ENCODE measurements at places on chromosomes 2 and 18.

DNA sequence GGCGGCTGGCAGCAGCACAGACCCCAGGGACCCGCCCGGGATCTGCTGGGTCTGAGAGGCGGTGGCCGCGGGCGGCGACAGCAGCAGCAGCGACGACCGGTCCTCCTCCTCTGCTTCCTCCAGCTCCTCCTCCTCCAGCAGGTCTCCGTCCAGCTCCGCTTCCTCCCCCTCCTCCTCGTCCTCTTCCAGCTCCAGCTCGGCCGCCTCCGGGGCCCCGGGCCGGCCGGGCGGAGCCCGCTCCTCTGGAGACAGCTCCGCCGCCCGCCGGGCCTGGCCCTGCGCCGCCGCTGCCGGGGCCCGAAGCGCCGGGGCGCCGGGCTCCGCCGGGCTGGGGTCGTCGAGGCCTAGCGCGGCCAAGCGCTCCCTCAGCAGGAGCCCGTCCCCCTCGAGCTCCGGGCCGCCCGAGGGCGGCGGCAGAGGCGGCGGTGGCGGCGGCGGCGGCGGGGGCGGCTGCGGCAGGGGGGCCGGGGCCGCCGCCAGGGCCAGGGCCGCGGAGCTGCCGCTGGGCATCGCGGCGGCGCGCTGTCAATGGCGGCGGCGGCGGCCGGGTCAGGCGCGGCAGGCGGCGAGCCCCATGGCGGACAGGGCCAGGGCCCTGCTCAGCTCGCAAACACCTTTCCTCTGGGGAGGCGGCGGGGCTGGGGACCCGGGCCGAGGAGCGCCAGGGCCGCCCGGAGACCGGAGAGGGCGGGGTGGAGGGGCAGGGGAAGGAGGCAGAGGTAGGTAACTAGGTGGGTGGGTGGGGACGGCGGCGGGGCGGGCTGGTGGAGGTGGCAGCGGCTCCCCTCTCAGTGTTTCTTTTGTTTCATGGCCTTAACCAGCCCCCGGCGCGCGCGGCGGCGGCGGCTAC is 445 bp downstream of the MEX3C start:
- DNase-seq, result peak; percentile 28

GRCh38 chr2:140585016-140585415 is 1545.8 kb downstream of the LRP1B start:
- DNase-seq, result no peak

DNA sequence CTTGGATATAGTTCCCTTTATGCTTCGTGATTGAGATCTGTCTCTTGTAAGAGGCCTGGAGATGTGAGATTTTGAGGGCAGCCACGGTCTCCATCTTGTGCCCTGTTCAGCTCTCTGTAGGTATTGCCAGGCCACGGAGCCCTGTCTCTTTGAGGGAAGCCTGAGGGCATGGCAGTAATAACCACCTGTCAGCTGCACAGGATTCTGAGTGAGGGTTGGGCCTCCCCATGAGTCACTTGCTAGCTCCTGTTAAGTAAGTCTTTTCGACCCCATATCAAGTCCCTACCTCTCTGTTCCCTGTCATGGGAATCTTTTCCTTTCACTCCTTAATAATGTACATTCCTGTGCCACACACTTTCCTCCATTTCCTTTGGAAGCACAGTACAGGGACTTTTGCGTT is 20.4 kb downstream of the LYPD6B start:
- no peak for DNase-seq

GRCh38 chr18:63604791-63605567 is 17.8 kb downstream of the SERPINB13 start:
- DNase-seq, result no peak

DNA sequence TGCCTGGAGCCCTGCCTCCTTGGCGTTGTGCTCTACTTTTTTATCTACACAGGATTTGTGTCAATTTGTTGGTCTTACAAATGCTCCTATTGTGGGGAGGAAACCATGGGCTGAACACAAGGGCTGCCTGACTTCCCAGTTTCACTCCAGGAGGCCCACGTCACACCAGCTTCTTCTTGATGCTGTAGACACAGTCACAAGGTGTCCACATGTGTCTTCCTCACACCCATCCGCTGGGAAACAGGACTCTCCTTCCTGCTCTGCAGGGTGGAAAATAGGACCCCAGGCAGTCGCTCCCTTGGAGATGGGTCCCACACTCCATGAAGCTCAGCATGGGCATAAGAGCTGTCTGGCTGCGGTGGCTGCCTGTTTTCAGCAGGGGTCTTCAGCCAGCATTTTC is 468.2 kb downstream of the EPHA4 start:
- DNase-seq, result no peak

DNA sequence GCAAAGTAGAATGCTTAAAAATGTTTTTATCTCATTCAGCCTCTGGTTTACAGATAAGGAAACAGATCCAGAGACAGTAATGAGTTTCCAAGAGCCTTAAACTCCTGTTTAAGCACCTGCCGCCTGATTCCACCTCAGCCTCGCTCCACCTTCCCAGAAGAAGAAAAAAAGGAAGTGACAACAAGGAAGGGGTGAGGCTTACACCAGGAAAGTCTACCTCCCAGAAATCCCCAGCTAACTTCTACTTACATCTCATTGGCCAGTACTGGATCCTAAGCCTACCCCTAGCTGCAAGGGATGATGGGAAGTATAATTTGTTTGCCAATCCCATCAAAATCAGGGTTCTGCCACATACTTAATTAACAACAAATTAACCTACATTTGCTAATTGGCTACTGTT is 15.3 kb upstream of the ARID5A start:
- DNase-seq, result peak; percentile 40

DNA sequence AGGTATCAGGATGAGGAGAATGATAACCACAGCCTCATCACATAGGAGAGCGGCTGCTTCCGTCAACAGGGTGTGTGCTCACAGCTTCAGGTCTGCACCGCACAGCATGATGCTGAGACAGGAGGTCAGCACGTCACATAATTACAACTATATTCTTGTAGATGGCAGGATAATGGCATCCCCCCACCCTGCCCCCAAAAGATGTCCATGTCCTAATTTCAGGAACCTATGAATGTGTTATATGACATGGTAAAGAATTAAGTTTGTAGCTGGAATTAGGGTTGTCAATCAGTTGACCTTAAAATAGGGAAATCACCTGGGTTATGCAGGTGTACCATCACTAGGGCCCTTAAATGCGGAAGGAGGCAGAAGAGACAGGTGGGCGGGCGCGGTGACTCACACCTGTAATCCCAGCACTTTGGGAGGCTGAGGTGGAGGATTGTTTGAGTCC is 73.9 kb downstream of the ARL4C start:
- DNase-seq, result no peak

- no peak for DNase-seq
Observed at GRCh38 chr2:25400169-25400568, 58.4 kb upstream of the DNMT3A start.

GRCh38 chr2:199223791-199224190 is 233.9 kb downstream of the SATB2 start:
- DNase-seq, result no peak

GRCh38 chr2:71483246-71483645 is 29.9 kb downstream of the DYSF start:
- DNase-seq, result no peak

DNA sequence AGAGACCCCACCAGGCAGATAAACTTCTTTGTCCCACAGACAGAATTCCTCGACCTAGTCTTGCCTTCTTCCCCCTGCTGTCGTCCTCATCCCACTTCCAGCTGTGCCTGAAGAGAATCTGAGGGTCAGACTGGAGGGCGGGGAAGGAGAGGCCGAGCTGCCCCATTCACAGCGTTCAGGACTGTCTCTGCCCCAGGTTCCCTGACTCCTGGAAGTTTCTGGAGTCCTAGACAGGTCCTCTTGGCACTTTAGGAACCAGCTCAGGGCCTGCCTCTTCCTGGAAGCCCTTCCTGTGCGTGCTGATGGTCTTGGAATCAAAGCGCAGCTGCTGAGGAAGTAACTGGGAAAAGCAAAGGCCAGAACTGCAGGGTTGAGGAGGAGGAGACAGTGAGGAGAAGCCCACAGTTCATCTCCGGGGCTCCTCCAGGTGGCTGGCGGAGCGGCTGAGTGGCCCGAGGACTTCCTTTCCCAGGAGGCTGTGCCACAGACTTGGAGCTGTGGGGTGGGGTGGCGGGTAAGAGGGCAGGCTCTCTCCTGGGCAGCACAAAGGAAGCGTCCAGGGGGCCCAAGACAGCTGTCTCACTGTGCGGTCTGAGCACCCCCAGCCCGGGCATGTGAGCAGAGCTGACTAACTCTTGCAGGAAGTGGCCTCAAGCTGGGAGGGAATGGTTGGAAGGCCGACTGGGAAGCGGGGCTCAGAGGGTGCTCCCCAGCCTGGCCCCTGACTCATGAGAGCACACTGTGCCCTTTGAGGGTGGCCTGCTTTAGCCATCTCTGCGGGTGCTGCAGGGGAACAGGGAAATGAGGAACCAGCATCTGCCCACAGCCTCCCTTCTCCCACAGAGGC is 39.5 kb downstream of the SDC1 start:
- DNase-seq, result no peak

DNA sequence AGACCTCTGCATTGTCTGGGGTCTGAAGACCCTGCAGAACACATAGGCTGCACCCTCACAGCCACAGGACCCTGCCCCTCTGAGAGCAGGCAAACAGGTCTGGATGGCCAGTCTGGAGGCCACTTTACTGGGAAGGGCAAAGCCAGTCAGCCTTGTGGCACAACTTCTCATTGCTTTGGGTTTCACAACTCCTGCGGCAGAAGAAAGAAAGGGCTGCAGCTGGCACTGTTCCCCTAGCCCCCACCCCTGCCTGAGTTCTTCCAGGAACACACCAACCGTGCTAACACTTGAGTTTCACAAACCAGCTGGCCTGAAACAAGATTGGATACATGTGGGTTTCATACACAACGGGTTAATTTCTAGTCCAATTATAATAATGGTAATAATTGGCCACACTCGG is 276.5 kb upstream of the MGAT5 start:
- no peak for DNase-seq

- no peak for DNase-seq
Observed at GRCh38 chr2:63029058-63029457, 21.6 kb upstream of the OTX1 start.

- no peak for DNase-seq
Observed at GRCh38 chr2:199602271-199602895, 144.6 kb upstream of the SATB2 start.

All from K562 (cell line).